ENCODE measurements at places on chromosomes 2 and 18.

GRCh38 chr2:196239622-196240587 lies 68.5 kb upstream of the STK17B start:
- DNase-seq: peak; percentile 67

GRCh38 chr18:45416168-45416567 lies 199.1 kb upstream of the SLC14A2 start:
- DNase-seq: no peak

- no peak for DNase-seq
Observed at GRCh38 chr2:56014046-56014730, 90.6 kb upstream of the EFEMP1 start.

DNA sequence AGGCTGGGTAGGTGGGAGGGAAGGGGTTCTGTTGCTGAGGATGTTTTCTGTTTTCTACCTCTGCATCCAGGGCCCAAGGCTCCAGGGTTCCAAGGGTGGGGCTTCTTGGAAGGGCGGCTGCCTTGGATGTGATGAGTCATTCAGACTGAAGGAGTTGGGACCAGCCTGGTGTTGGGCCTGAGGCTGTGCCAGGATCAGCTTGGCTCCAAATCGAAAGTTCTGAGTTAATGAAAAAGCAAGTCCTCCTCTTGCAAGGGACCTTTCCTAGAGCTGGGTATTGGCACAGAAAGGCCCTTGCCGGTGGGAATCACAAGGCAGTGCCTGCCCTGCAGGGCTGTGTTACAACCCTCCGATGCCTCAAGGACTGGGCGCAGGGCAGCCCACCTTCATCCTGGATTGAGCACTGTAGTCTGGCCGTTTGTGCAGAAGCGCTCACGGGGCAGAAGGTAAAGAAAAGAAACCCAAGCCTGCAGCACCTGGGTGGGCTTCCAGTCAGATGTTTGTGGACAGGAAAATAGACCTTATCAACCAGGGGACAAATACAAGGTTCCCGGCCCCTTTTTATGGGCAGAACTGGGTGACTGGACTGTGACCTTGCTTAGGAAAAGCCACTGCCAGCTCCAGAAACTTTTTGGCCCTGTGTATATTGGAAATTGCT lies 52.5 kb upstream of the MCFD2 start:
- no peak for DNase-seq

GRCh38 chr2:157746234-157746950 lies 117.7 kb upstream of the ACVR1C start:
- DNase-seq: no peak

- no peak for DNase-seq
Observed at GRCh38 chr2:121721926-121722325, 14.7 kb downstream of the NIFK start.

DNA sequence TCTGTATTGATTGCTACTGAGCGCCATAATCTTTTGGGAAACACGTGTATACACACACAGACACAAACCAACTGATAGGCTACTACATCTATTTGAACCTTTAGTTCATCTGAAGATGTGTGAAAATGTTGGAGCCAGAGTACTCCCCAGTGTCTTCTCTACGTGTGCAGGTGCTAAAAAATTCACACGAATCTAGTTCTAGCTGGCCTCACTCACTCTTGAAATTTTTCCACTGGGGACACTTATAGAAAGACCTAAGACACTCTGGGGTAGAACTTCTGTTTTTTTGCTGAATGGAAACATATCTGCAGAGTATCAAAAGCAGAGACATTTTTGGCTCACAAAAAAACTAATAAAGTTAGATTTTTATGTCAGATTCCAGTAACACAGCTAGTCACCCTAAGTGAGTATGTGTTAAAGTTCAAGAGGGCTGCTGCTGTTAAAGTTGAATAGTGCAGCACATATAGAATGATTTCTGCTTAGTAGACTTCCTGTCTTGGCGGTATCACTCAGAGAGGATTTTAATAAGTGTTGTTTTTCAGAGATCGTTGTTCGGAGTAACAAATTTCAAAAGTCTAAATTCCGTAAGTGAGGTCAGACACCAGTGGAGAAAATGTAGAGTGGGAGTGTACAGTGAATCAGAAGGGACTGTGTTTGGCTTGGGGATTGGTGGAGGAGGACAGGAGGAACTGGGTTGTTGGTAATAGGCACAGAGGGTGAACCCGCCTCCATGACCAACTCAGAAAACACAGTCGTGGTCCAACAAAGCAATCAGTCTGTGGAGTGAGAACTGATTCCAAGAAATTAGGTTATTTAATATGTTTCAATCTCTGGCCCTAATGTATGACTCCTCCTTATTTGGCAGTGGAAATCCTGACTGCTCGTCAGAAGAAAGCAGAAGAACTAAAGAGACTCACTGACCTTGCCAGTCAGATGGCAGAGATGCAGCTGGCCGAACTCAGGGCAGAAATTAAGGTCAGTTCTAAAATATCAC lies 43.1 kb downstream of the KCTD18 start:
- peak; percentile 14 for DNase-seq

DNA sequence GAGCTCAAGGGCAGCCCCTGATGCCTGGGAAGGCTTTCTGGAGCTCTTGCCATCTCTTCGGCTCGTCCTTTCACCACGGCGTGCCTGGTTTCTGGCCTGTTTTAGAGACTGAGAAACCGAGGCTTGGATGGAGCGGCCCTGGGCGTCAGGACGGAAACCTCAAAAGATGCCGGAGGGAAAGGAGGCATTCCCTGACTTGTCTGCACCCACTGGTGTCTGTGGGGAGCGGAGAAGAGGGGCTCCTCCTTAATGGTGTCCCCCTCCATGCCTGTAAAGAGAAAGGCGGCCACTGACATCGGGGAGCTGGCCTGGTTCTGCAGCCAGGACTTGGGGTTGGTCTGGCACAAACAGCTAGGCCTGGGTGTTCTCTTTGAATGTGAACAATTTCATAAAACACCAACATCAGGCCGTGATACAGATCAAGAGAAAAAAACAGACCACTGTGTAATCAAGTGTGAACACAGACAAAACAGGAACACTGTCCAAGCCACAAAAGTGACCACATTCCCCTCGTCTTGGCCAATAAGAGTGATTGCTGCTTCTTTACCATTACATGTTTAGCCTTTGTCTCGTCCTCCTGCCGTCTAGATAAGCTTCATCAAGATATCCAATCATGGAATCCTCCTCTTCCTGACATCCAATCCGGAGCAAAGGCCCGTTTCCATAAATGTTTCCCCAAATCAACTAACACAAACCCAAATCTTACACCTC lies 633 bp upstream of the ILKAP start:
- peak; percentile 7 for DNase-seq

DNA sequence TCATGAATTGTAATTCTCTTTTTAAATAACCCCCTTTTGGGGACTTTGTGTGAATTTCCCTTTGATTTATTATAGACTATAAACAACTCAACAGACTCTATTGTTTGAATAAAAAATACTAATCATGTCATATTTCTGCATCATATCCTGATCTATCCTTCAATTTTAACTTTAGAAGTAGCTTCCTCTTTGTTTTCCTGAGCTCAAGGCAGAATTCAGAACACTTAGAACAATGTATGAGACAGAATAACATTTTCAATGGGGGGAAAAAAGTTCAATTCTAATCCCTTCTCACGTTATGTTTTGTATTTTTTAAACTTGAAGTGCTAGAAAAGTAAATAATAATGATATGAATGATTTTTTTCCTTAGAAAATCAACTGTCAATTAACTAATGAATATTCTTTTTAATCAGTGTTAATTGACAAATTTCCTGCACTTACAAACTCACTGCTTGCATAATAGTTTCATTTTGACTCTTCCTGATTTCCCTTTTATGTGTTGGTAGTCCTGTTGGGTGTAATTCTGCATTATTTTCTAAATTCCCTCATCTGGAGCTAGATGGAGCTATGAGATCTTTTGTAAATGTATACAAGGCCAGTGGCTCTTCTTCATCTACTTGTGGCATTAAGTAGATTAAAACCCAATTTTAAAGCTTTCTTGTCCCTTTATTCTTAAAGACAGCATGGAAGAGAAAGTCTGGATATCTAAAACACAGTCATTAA lies 326.1 kb downstream of the PARD3B start:
- no peak for DNase-seq

- no peak for DNase-seq
Observed at GRCh38 chr2:182649316-182649715, 66.7 kb upstream of the DNAJC10 start.

DNA sequence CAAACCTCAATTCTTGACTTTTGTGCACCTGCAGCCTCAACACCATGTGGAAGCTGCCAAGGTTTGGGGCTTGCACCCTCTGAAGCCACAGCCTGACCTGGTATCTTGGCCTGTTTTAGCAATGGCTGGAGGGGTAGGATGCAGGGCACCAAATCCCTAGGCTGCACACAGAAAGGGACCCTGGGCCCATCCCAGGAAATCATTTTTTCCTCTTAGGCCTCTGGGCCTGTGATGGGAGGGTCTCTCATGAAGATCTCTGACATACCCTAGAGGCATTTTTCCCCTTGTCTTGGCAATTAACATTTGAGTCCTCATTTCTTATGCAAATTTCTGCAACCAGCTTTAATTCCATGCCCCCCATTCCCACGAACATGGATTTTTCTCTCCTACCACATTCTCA lies 10.2 kb downstream of the IL18R1 start:
- no peak for DNase-seq

GRCh38 chr2:191835539-191836350 lies 11.1 kb downstream of the CAVIN2 start:
- DNase-seq: no peak

DNA sequence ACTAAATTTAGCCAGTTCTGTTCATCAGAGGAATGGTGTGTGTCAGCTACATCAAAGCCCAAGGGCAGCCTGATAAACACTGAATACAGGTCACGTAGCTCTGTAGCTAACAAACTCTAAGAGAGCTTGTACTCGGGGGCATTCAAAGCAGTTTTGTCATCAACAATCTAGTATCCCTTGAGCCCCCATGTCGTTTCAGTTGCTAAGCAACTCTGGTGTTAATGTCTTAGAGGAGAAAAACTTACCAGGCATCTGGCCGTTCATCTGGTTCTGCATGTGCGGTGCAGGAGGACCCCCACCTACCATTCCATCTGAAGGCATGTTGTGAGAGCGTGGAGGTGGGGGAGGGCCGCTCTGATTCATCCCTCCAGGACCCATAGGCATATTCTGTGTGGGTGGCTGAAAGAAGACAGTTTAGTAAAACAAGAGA lies 33.1 kb downstream of the SS18 start:
- DNase-seq: no peak

GRCh38 chr2:7007846-7008741 lies 90.9 kb downstream of the RNF144A start:
- no peak for DNase-seq

- DNase-seq: no peak
Observed at GRCh38 chr18:55466789-55467188, 121.2 kb downstream of the TCF4 start.

DNA sequence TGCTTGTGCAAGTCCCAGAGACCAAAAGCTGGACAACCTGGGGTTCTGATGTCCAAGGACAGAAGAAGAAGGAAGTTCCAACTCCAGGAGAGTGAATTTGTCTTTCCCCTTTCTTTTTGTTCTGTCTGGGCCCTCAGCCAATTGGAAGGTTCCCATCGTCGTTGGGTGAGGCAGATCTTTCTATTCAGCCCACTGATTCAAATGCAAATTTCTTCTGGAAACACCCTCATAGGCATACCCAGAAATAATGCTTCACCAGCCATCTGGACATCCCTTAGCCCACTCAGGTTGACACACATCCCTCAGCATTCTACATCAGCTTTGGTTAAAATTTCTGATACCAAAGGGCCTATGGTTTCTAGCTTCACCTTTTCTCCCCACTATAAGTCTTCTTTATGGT lies 156.5 kb downstream of the SP3 start:
- no peak for DNase-seq

DNA sequence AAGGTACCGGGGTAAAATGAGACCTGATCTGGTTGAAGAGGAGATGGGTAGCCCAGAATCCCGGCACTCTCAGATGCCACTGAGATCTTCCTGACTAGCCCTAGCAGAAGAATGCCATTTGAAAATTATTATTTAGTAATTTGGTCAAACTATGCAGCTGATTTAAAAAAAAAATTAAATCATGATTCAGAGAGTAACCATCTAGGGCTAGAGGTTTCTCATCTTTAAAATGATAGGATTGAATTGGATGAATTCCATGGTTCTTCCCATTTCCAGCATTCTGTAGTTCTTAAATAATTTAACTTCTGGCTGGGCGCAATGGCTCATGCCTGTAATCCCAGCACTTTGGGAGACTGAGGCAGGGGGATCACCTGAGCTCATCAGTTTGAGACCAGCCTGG lies 106.1 kb downstream of the MYO1B start:
- no peak for DNase-seq

- DNase-seq: no peak
Observed at GRCh38 chr2:81495556-81495955, 1191.0 kb upstream of the LRRTM1 start.

DNA sequence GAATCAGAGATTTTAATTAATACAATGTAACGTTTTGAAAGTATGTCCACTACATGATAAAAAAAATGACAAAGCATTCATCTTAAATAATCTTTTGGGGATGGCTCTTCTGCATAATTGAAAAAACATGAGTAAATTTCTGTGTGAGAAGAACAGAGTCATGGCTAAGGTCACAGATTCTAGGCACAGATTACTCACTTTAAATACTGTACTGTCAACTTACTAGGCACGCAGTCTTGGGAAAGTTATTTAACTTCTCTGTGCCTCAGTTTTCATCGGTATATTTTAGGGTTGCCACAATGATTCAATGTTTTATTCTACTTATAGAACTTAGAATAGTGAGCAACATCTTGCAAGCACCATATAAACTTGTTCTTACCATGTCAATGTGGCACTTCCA lies 49.2 kb downstream of the TMEFF2 start:
- no peak for DNase-seq

DNA sequence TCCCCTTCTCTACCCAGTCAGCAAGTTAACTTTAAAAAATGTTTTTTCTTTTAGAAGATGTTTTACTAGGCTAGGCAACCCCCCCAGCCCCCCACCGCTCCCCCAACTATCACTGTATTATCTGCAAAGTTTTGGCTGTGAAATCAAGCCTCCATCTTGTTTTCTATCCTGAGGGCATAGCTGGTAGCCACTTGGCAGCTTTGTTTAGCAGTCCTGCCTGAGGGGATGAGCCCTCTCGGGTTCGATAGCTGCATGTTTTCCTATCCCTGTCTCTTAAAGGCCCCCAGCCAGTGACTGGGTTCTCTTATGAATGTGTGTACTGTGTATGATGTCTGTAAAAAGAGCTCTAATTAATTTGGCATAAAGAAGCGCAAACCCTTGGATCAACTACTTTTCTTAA lies 43.4 kb downstream of the MRO start:
- no peak for DNase-seq

DNA sequence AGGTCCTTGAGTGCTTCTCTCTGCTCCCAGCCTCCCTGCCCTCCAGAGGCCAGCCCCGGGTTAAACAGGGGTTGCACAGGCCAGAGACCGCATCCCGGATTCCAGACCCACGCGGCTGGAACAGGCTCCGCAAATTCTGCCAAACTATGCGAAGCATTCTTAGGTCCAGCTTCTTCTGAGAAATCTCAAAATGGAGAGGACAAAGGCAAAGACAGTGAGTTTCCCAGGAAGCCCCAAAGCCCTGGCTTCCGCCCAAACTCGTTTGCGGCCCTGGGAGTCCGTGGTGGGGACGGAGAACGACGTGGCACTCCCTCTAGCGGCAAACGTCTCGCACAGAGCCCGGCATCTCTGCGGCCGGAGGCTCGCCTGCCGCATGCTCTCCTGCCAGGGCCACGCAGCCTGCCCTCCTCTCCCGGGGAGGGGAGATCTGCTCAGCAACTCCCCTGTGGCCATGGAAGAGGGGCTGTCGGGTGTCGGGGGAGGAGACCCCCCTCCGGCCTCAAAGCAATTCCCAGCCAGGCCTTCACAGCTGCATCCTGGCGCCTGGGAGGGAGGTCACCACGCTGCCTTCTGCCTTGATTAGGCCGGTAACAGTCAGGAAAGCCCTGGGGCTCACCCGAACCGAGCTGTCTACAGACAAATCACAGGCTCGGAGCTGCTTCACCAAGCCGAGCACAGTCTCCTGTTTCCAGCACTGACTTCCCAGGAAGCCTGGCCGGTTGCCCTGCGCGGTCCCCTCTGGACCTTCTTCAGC lies 33.4 kb upstream of the KLHL29 start:
- DNase-seq: no peak

All from effector CD4-positive, alpha-beta T cell (primary cell).